Effector CD8-positive, alpha-beta T cell (primary cell): ENCODE measurements at places on chromosomes 3 and 15.

DNA sequence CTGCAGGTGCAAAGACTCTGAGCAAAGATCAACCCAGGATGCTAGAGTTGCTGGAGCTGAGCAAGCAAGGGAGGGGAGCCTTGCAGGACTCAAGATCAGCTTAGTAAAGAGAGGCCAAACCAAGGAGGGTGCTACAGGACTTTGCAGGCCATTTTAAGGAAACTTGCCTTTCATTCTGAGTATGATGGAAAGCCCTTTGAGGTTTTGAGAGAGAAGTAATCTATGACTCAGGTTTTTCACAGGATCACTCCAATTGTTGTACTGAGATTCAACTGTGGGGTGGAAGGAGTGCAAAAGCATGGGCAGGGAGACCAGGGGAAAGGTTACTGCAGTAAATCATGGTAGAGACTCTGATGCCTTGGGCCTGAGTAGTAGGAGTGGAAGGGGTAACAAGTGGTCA, 260.4 kb upstream of the GPR149 start:
- no peak for DNase-seq

GRCh38 chr3:136818191-136818768, 646 bp upstream of the SLC35G2 start:
- DNase-seq = no peak

GRCh38 chr3:72426618-72427397, 421.4 kb downstream of the SHQ1 start:
- no peak for DNase-seq

- DNase-seq = no peak
Measured at GRCh38 chr15:31050953-31051352, 50.6 kb downstream of the TRPM1 start.

GRCh38 chr3:44111482-44111881, 130.2 kb upstream of the TOPAZ1 start:
- no peak for DNase-seq

DNA sequence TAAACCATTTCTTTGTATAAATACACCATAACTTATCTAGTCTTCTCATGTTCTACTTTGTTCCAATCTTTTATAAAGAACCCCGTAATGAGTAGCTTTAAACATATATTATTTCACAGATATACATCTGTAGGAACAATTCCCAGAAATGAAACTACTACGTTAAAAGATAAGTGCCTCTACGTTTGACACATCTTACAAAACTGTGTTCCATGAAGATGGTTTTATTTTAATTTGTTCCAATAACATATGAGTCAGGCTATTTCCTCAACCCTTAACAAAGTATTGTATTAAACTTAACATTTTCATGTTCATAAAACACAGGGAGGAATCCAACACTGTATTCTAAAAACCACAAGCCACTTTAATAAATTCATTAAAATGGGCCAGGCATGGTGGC, 52.9 kb downstream of the TRPM7 start:
- no peak for DNase-seq

GRCh38 chr3:167852216-167852615, 116.7 kb downstream of the SERPINI1 start:
- no peak for DNase-seq

DNA sequence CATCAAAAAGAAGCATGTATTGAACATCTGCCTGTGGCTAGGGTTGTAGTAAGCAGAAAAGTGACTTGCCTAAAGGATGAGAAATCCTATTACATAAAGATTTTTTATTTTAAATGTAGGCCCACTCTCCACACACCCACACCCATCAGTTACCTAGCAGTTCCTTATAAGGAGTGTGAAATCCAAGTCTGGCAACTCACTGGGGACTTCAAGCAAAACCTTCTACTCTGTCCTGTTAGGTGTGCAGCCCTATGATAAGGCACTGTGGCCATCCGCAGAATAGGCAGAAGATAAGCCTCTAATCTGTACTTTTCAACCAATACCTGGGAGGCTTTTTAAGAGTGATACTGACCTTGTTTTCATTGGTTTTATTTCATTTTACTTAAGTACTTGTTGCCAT, 52.7 kb upstream of the TJP1 start:
- no peak for DNase-seq

DNA sequence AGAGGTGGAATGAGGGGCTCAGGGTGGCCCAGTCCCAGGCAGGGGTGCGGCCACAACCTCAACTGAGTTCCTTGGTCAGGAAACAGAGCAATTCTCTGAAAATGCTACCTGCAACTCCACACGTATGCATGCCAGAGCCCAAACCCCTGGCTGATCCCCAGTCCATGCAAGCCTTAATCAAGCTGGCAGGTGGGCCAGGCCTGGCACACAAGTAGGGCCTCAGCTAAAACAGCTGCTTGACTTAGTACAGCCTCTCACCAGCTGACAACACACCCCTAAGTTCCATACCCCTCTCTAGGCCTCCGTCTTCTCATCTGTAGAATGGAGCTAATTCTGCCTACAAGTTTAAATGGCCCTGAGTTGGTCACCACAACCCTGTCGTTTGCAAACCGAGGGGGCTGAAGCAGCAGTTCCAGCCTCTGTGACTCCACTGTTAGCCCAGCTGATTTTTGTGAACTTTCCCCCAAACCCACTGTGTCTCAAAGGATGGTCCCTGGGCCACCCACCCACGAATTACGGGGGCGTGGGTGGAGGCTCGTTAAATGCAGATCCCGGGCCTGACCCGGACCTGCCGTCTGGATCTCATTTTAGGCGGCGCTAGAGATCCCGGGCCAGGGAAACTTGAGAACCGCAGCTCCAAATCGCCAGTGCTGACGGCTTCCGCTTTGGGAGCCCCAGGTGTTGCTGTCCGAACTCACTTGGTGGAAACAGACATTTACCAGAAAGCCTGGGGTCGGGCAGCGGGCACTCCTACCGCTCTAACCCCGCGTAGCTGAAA, 927 bp downstream of the CHDH start:
- no peak for DNase-seq

DNA sequence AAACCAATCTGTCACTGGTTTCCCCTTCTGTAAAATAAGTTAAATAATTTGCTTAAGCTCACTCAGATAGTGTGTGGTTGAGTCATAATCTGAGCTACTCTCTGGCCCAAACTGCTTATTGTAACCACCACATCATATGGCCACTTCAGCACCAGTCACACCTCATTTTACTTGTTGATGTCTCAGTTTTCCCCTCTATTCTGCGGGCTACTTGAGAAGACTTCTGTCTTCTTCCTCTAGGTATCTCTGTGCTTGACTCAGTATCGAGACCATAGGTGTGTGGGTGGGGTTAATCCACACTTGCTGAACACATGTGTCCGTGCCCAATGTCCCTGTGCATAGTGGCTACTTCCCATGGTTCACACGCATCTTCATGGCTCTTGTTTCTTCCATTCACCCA, 32.9 kb downstream of the CRYGS start:
- DNase-seq = no peak

- DNase-seq = no peak
Measured at GRCh38 chr3:185465471-185465870, 33.4 kb downstream of the TMEM41A start.

DNA sequence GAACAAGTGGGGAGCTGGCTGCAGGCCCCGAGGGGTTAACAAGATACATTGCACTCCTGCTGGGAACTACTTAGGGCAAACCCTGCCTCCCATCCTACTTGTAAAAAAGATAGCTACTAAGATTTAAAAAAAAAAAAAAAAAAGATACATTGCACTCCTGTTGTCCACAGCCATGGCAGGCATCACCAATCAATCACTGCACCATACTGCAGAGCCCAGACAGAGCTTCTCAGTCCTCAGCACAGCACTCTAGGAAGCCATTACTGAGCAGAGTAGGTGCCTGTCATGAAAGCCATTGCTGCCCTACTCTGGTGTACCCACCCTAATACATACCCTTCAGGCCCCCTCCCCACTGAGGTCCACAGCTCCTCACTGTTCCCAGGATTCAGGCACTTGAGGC, 64.8 kb downstream of the RASGRF1 start:
- DNase-seq = no peak

DNA sequence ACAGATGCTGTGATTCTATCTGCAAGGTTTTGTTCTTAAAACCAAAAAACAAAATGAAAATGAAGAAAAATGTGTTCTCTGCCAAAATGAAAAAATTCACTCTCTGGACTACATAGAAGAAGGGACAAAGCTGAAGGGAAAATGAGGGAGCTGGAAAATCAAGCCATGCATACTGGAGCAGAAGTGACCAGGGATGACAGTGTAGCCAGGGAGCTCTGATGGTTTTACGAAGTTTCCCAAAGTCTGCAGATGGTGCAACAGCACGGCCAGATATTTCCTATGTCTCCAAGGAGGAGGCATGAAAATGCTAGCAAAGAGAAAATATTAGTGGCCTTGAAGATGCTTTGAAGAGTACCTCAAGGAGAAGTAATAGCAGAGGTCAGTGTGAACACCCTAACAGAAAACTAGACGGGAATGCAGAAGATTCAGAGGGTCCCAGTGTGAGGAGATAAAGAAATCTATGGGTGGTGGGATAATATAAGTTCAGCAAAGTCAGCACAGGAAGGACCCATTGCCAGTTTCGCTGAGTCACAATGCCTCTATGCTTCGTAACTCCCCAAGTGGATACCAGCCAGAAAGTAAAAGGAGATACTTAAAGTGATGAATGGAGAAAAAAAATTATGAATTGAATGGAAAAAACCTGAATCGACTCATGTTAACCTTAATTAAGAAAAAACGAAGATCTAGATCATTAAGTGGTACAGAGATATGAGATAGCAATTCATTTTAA, 39.0 kb upstream of the POMGNT2 start:
- no peak for DNase-seq

GRCh38 chr15:65907661-65908060, 38.4 kb downstream of the RAB11A start:
- DNase-seq = no peak

DNA sequence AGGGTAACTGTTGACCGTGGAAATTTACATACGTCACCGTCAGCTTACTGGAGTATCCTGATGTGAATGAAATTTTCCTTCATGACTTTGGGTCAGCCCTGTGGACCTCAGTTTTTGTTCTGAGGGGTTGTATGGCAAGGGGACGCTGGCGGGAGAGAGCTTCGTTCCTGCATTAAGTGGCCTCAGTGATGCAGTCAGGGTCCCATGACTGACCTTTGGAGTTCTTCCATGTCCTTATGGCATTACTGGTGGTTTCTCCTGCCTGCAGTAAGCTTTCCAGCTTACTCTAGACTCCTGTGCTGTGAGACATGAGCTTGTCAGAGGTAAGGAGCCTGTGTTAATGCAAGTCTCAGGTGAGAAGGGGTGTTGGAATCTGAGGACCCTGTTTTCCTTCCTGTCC, 1.8 kb downstream of the CD276 start:
- no peak for DNase-seq

DNA sequence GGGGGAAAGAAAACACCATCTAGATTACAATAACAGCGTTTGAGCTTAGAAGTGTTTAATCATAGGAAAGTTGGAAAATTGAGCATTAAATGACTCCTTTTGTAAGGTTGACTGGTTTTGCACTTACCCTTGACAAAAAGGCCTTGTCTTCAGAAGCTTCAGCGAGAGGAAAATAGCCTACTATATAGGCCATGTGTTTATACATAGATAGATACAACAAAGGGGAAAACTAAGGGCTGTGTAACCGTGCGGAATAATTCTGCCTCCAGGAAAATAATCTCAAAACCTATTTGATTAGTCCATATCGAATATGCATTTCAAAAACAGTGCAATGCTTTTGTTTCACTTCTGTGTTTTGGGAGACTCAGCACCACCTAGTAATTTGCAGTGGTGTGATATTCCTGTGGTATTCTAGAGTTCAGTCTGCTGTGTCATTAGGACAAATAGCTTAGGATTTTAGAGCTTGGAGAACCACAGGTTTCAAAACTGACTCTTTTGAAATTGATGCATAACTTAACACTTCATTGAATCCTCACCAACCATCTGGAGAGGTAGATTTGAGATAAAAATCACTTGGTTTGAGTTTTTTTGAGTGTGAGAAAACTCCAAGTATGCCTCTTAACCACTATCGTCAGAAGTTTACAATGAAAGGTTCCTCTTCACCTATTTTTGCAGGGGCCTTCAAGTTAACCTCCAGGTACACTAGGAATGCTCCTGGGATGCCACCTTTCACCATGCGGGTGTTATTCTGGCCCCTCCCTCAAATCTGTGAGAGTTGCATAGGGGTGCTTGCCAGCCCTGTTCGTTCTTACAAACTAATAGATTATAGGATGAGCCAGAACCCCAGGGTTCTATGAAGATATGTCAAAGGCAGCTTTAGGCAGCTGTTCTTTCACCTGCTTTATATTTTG, 1.9 kb downstream of the ARHGAP31 start:
- DNase-seq = no peak

- no peak for DNase-seq
Measured at GRCh38 chr15:73679180-73679579, 5.0 kb upstream of the CD276 start.

- DNase-seq = no peak
Measured at GRCh38 chr15:69673291-69673881, 220.8 kb downstream of the RPLP1 start.

- DNase-seq = no peak
Measured at GRCh38 chr3:175511219-175511785, 652.2 kb downstream of the NAALADL2 start.

DNA sequence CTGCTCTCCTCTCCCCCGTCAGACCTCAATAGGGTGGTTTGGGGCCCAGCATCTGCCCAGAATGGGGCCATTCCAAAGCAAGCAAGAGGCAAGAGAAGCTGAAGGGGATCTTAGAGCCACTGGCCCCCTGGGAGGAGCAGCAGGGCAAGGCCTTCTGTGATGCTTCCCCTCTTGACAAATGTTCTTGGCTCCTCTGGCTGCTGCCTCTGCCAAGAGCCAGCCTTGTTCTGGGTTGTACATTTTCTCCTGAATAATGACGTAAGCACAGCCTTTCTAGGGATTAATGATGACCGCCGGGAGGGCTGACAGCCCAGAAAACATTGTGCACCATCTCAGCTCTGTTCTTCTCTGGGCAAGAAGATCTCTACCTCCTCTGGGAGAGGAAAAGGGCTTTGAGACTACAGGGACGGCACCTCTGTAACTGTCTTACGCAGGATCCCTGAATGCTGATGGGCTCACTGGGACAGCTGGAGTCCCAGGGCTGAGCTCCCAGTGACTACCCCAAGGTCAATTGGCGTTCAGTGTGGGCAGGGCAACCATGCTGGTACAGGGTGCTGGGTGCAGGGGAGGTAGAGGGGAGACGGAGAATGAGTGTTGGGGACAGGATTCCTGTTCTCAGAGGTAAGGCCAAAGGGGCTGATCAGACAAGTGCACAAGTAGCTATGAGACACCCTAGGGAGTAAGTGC, 253.3 kb downstream of the FAM43A start:
- no peak for DNase-seq

- no peak for DNase-seq
Measured at GRCh38 chr15:86432861-86433260, 353.2 kb downstream of the AGBL1 start.

- no peak for DNase-seq
Measured at GRCh38 chr15:27951191-27951890, 147.8 kb downstream of the OCA2 start.

- no peak for DNase-seq
Measured at GRCh38 chr15:88797663-88798339, 5.4 kb upstream of the ACAN start.

GRCh38 chr3:51642462-51642861, 28.6 kb upstream of the TEX264 start:
- DNase-seq = no peak

GRCh38 chr3:47825590-47825989, 22.7 kb downstream of the DHX30 start:
- DNase-seq = no peak
